ENCODE measurements at places on chromosomes 4 and X. TPM values are rescaled to one million over a fixed set of nuclear protein-coding genes. Genes with fewer than 3 reads are reported as not detected.

The PTPN13 gene
- 0.66 TPM for total RNA-seq

The RGN gene
- total RNA-seq = not detected

The KCND1 gene
- 3.3 TPM for total RNA-seq

The GCNA gene
- 4.3 TPM for total RNA-seq

The ADH1B gene
- total RNA-seq = not detected

The S100G gene
- total RNA-seq = not detected

The RHOXF2B gene
- total RNA-seq = not detected

The CEP135 gene
- total RNA-seq = 19.9 TPM

The TEX11 gene
- 0.12 TPM for total RNA-seq

The RRH gene
- not detected for total RNA-seq

The AFF2 gene
- total RNA-seq = 1.5 TPM

The PCSK1N gene
- 0.36 TPM for total RNA-seq

The UCP1 gene
- total RNA-seq = not detected

The OPHN1 gene
- 0.05 TPM for total RNA-seq

DNA sequence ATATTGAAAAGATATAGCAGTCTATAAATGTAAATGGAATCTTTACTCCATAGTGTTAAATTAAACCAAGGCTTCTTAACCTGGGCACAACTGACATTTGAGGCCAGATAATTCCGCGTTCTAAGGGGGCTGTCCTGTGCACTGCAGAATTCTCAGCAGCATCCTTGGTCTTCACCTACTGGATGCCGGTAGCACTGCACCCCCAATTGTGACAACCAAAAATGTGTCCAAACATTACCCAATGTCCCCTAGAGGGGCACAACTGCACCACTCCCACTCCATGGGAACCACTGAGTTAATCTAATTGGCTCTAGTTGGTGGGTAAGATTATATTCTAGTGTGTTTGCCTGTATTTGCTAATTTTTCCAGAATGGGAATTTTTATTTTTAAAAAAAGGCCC lies 16.6 kb downstream of the AP1S2 start:
- H3K36me3 ChIP-seq = peaks cover 4% of the 10 kb centered on the region
- DNase-seq = no peak

DNA sequence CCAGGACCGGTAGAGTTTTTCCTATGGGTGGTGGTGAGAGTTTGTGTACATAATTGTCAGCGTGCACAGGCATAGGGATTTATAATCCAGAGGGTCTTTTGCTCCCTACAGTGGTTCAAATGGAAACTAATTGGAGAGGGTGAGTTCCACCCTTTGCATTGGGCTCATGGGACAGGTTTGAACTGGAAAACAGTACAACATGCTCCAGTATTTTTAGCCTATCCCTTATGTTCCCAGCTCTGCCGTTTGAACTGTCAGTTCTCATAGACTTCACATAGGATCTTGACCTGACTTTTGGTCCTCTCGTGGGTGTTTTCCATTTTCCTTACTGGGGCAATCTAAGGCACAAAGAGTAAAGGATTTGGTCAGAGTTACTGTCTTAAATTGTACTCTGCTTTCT lies 31.8 kb downstream of the FHL1 start:
- H3K27ac ChIP-seq = no peak overlapping the region
- H3K27me3 ChIP-seq = no peaks in the 10 kb centered on the region
- no peak for DNase-seq
- peaks cover 2% of the 10 kb centered on the region for H3K36me3 ChIP-seq
- H3K4me3 ChIP-seq = no peak overlapping the region

DNA sequence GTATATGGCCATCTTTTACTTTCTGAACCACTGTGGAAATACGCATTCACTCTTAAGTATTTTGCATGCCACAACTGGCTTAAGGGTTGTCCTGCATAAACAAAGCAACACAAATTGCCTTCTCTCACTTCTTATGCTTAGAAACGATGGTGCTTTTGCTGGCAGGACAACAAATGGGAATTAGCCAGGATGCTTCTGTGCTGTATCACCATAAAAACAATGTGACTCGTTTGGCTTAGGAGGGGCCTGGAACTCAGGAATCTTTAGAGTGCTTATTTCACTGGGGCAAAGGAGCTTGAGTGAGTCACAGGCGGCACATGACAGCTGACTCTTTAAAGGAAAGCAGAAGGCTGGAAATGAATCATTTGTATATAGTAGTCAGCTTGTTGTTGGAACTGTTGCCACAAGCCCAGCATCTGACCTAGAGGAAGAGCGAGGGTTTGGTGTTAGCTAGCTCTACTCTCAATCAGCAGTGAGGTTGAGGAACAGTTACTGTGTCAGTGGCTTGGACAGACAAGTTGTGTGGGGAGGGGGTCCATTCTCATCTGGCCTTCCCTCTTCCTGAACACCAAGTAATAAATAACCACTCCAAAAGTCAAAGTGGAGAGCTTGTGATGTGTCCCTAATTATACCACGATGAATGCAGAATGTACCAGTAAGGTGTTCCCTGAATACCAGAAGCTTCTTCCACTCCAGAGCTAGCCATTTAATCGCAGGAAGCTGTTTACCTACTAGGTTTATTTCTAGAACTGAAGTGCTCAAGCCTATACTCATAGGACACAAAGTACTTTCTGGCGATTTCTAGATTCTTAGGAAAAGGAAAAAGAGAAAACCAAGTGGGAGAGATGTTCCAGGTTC lies 293.1 kb downstream of the CAMK2D start:
- H3K36me3 ChIP-seq = peaks cover 40% of the 10 kb centered on the region
- DNase-seq = no peak
- no peak overlapping the region for H3K4me3 ChIP-seq

- DNase-seq = no peak
- H3K36me3 ChIP-seq = peaks cover 2% of the 10 kb centered on the region
- no peak overlapping the region for H3K27ac ChIP-seq
- H3K4me1 ChIP-seq = peaks cover 21% of the 10 kb centered on the region
- H3K4me3 ChIP-seq = peak overlapping the region; percentile 82
- H3K27me3 ChIP-seq = peaks cover 40% of the 10 kb centered on the region
Observed at GRCh38 chr4:100188829-100189228, 1.4 kb downstream of the DDIT4L start.

DNA sequence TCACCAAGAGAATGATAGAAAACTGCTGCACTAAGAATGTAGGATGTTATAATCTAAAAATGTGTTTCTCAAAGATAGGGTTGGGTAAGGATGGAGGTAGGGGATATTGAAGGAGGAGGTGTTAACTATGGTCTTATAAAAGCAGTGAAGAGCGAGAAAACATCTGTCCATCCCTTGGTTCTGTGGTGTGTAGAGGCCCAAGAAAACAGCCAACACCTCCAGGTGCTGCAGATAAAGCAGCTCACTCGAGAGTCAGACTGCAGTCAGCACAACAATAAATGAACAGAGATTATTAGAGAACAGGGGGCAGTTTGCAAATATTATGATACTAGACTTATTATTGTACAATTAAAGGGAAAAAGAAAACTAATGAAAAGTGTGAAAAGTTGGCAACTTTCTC lies 141.5 kb downstream of the CAMK2D start:
- H3K27ac ChIP-seq = no peak overlapping the region
- no peak for DNase-seq
- H3K27me3 ChIP-seq = no peaks in the 10 kb centered on the region
- H3K36me3 ChIP-seq = peaks cover 20% of the 10 kb centered on the region
- H3K4me3 ChIP-seq = no peak overlapping the region

DNA sequence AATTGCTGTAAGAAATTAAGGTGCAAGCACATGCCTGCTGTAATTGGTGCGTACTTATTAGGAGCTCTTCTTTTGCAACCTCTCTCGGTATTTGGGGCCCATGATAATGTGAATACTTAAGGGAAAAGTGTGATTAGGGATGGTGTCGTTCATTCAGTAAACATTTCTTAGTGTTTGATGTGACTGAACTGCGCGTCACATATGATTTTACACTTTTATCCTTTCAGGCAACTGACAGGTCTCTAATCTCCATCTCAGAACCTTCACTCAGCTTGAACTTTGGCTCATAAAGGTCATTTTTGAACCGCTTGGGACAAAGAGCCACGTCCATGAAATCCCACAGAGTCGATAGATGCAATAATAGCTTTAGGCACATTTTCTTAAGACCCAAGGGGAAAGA lies 612.1 kb upstream of the PITX2 start:
- no peak for DNase-seq
- H3K27me3 ChIP-seq = no peaks in the 10 kb centered on the region
- no peaks in the 10 kb centered on the region for H3K36me3 ChIP-seq
- H3K4me3 ChIP-seq = no peak overlapping the region
- no peaks in the 10 kb centered on the region for H3K4me1 ChIP-seq
- no peak overlapping the region for H3K27ac ChIP-seq

- H3K4me1 ChIP-seq = no peaks in the 10 kb centered on the region
- H3K4me3 ChIP-seq = no peak overlapping the region
- peaks cover 6% of the 10 kb centered on the region for H3K27me3 ChIP-seq
- no peak for DNase-seq
Observed at GRCh38 chrX:11741574-11741973, 16.5 kb upstream of the MSL3 start.

DNA sequence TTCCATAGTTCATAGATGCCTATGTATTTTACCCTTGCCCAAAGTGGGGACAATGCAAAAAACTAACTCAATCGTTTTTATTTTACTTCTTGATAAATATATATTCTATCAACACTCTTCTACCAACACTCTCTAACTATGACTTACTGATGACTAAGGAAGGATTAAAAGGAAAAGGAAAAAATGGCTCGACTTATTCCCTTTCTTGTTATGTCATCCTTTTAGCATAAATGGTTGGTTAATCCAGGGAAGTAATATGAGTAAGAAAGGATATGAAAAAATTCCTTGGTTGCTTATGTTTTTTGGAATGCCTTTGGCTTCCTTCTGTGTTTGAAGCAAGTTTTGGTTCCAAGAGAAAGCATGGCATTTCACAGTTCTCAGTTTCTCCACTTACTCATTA lies 1087.1 kb downstream of the C4orf33 start:
- H3K4me3 ChIP-seq = no peak overlapping the region
- H3K36me3 ChIP-seq = no peaks in the 10 kb centered on the region
- no peaks in the 10 kb centered on the region for H3K27me3 ChIP-seq
- H3K4me1 ChIP-seq = no peaks in the 10 kb centered on the region
- DNase-seq = no peak
- H3K27ac ChIP-seq = no peak overlapping the region

DNA sequence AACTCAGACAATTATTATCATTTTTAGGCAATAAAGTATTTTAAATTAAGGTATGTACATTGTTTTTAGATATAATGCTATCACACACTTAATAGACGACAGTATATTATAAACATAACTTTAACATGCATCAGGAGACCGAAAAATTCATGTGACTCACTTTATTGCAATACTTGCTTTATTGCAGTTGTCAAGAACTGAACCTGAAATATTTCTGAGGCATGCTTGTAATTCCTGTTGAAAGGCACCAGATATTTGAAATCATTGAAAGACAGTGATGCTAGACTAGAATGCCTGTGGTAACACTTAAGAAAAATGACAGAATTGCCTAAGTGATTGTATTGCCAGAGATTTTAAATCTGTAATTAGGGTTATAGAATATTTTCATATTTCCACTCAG lies 175.6 kb upstream of the MAGEB2 start:
- no peak overlapping the region for H3K4me3 ChIP-seq
- DNase-seq = no peak
- H3K4me1 ChIP-seq = no peaks in the 10 kb centered on the region
- H3K36me3 ChIP-seq = no peaks in the 10 kb centered on the region
- H3K27ac ChIP-seq = no peak overlapping the region

DNA sequence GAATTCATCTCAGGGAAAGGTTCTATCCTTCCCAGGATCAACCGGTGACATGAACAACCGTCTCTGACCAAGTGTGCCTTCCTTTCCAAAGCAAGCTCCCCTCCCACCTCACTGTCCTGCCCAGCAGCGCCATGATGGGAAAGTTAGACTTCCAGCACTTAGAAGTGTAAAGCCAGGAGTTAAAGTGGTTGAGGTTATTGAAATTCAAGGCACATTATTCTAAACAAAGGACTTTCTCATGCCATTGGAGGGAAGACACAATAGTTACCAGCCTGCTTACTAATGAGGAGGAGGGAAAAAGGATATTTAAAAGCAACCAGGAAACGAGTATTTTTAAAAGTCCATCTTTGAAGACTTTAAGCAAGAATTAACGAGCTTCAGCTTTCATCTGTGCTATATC lies 96.8 kb downstream of the NSUN7 start:
- H3K36me3 ChIP-seq = no peaks in the 10 kb centered on the region
- H3K27ac ChIP-seq = no peak overlapping the region
- H3K4me3 ChIP-seq = no peak overlapping the region
- H3K4me1 ChIP-seq = no peaks in the 10 kb centered on the region
- H3K27me3 ChIP-seq = peaks cover 11% of the 10 kb centered on the region

- H3K27ac ChIP-seq = no peak overlapping the region
- H3K36me3 ChIP-seq = no peaks in the 10 kb centered on the region
- H3K4me1 ChIP-seq = no peaks in the 10 kb centered on the region
- no peak overlapping the region for H3K4me3 ChIP-seq
Observed at GRCh38 chrX:71216485-71216884, 6.5 kb upstream of the GJB1 start.

GRCh38 chrX:1464041-1464970 lies 11.6 kb upstream of the ASMTL start:
- peak overlapping the region; percentile 77 for H3K4me3 ChIP-seq
- no peak for DNase-seq
- H3K27me3 ChIP-seq = no peaks in the 10 kb centered on the region
- peaks cover 69% of the 10 kb centered on the region for H3K4me1 ChIP-seq

GRCh38 chrX:110373310-110373709 lies 14.7 kb downstream of the RTL9 start:
- H3K27me3 ChIP-seq = peaks cover 3% of the 10 kb centered on the region
- no peaks in the 10 kb centered on the region for H3K36me3 ChIP-seq
- H3K27ac ChIP-seq = no peak overlapping the region
- H3K4me3 ChIP-seq = no peak overlapping the region
- DNase-seq = no peak

DNA sequence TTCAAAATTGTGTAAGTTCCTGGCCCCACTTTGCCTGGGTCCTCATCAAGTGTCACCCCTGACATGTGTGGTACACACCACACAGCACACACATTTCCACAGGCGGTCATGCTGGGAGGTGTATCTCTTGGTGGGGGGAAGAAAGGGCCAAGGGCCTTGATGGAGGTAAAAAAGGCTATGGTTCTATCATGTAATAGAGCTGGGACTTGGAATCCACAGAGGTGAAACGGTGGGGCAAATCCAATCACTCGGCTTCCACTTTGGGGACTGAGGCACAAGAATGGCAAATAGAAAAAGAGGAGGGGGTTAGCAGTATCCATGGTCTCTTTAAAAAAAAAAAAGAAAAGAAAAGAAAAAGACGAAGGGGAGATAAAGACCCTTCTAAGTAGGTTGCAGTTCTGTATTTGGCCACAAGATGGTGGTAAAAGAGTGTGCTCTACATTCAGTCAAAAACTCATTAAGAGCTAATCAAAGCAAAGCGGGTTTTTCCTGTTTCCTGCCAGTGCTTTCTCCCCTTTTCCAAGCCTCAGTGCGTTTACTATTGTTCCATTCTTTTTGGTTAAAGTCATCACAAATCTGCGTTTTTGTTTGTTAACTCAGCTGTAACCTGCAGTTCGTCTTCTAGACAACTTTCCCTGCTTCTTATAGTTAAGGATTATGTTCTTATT lies 37.0 kb upstream of the ATP6AP2 start:
- no peak overlapping the region for H3K27ac ChIP-seq
- H3K36me3 ChIP-seq = no peaks in the 10 kb centered on the region
- DNase-seq = no peak
- H3K27me3 ChIP-seq = peaks cover 6% of the 10 kb centered on the region

GRCh38 chr4:35516102-35516501 lies 728.2 kb downstream of the ARAP2 start:
- no peak overlapping the region for H3K4me3 ChIP-seq
- no peaks in the 10 kb centered on the region for H3K4me1 ChIP-seq
- no peaks in the 10 kb centered on the region for H3K36me3 ChIP-seq
- H3K27me3 ChIP-seq = no peaks in the 10 kb centered on the region
- no peak overlapping the region for H3K27ac ChIP-seq

Measured in activated T-helper 1 cell treated with anti-CD3 and anti-CD28 coated beads, Interleukin-12 subunit alpha, Interleukin-12 subunit beta, Interleukin-2, Interleukin-4 antibody, amounts not matched to agents 30 ng/mL and 10 ng/mL and 1 ng/mL, durations not matched to agents 14 hours and 24 hours and 36 hours (primary cell).